ENCODE measurements at places on chromosomes 16 and 17. TPM values are rescaled to one million over a fixed set of nuclear protein-coding genes. Genes with fewer than 3 reads are reported as not detected.
A peak's percentile ranks its signal among the peaks of the same experiment; 100 is the strongest.

The ZFP3 gene
- total RNA-seq = 2.7 TPM

The KAT2A gene
- 42.5 TPM for total RNA-seq

The PLLP gene
- total RNA-seq = 0.47 TPM

The SLC2A4 gene
- not detected for total RNA-seq

The GPRC5C gene
- 0.33 TPM for total RNA-seq

The CD79B gene
- 2.9 TPM for total RNA-seq

The MPP3 gene
- not detected for total RNA-seq

The RAPGEFL1 gene
- total RNA-seq = 9.2 TPM

DNA sequence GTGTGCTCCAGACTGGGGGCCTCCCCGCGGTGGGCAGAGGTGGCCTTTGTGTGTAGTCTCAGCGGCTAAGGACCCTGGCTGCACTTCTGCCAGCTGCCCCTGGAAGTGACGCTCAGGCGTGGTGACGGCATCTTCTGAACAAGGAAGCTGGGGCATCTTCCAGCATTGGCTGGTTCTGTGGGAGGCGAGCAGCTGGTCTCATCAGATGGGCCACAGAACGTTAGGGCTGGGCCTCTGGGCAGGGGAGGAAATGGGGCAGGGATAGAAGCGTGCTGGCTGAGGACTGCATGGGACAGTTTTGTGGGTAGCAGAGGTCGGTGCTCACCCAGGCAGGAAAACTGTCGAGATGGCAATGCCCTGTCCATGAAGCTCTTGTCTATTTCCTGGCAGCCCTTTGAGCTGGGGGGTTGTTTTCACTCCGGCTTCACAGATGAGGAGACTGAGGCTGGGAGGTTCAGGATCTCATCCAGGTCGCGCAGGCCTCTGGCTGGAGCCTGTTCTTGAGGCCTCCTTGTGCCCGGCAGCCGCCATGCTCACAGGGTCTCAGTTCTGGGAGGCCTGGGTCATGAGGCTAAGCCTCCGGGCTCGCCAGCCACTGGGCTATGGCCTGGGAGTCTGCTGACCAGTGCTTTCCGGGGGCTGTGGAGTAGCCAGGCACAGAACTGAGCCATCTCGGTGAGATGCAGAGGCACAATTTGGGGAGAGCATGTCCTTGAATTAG, 16.3 kb downstream of the IRF8 start:
- DNase-seq = no peak

- DNase-seq = no peak
Observed at GRCh38 chr16:69298261-69298660, 12.9 kb upstream of the VPS4A start.

- DNase-seq = no peak
Observed at GRCh38 chr17:48498164-48498850, 32.5 kb downstream of the HOXB1 start.

DNA sequence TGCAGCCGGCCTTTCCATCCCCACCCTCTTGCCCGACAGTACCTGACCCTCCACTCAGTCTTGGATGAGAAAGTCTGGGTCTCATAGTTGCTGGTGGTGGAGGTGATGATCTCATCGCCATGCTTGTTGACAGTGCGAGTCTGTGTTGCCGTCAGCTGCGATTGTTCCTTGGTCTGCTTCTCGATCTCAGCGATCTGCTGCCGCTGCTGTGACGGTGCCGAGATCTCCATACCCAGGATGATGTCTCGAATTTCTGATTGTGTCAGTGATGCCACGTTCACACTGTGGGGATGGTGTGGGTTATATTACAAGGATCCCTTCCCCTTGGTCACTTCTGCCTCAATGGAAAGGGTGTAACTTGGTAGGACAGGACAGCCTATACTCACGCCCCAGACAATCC, 4.1 kb upstream of the RILP start:
- no peak for DNase-seq

DNA sequence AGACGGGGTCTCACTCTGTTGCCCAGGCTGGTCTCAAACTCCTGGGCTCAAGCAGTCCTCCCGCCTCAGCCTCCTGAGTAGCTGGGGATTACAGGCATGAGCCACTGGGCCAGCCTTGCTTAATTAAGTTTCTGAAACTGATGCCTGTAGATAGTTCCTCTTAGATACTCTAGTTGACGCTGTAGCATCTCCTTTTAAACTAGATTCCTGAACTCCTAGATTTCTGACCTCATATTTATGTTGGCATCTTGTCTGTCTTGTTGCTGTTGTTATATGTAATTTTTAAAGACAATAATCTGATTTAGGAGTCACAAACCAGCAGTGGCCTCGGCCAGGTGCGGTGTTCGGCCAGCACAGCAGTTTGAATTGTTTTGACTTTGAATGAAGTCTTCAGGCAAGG, 37.5 kb downstream of the DHRS7B start:
- no peak for DNase-seq

GRCh38 chr16:87657621-87658192, 55.4 kb downstream of the JPH3 start:
- DNase-seq = no peak

- DNase-seq = no peak
Observed at GRCh38 chr16:4935241-4935855, 1.6 kb downstream of the PPL start.

GRCh38 chr17:75845933-75846691, 1.9 kb upstream of the UNC13D start:
- DNase-seq = no peak

GRCh38 chr17:3951003-3951402, 13.2 kb downstream of the ATP2A3 start:
- no peak for DNase-seq

- DNase-seq = no peak
Observed at GRCh38 chr17:13634021-13634420, 32.3 kb upstream of the HS3ST3A1 start.

DNA sequence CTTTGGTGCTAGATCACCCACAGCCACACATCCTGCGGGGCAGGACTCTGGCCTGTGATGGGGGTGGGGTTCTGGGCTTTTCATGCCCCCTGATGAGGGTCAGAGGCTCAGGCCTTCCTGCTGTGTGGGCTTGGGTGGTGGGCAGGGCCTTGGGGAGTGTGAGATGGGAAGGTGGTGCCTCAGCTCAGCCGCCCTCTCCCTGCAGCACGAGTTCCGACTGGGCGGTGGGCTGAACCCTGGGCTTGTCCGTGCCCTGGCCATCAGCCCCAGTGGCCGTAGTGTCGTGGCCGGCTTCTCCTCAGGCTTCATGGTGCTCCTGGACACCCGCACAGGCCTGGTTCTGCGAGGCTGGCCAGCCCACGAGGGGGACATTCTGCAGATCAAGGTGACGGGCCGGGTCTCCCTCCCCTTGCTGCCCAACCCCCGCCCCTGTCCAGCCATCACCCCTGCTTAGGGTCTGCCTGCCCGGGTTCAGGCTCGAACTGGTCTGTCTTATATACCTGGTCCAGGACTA, 6.8 kb upstream of the SERPINF2 start:
- DNase-seq = no peak

DNA sequence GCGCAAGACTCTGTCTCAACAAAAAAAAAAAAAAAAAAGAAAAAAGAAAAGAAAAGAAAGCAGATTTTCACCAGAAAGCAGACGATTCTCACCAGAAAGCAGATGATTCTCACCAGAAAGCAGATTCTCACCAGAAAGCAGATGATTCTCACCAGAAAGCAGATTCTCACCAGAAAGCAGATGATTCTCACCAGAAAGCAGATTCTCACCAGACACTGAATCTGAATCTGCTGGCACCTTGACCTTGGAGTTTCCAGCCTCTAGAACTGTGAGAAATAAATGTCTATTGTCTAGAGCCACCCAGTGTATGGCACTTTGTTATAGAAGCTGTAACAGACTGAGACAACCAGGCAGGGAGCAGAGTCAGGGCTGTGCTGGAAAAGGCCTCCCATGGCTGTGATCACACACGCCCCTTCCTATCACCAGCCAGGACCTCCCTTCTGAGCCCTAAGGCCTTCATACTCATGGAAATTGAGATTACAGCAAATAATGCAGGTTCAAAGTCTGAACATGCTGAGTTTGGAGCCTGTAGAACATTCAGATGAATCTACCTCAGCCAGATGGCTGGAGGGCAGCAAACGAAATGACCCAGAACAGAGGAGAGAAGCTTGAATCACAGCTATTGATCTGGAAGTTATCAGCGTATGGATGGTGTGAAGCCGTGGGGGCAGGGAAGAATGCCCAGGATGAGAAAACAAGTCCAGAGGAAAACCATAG, 309.3 kb downstream of the SLC39A11 start:
- DNase-seq = no peak

DNA sequence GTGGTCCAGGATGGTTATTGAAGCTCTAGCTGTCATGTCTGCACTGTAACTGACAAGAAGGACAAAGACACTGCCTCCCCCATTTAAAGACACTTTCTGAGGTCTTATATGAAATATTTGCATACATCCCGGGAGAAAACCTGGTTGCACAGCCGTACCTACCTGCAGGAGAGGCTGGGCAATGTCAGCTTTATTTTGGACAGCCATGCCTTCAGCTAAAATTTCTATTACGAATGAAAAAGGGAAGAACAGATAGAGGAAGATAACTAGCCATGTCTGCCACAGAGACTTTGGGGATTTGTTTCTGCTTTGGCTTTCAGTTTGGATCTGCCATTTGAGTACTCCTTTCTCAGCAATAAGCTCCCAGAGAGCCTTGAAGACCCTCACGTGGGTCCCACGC, 19.0 kb downstream of the SLC7A6 start:
- no peak for DNase-seq

DNA sequence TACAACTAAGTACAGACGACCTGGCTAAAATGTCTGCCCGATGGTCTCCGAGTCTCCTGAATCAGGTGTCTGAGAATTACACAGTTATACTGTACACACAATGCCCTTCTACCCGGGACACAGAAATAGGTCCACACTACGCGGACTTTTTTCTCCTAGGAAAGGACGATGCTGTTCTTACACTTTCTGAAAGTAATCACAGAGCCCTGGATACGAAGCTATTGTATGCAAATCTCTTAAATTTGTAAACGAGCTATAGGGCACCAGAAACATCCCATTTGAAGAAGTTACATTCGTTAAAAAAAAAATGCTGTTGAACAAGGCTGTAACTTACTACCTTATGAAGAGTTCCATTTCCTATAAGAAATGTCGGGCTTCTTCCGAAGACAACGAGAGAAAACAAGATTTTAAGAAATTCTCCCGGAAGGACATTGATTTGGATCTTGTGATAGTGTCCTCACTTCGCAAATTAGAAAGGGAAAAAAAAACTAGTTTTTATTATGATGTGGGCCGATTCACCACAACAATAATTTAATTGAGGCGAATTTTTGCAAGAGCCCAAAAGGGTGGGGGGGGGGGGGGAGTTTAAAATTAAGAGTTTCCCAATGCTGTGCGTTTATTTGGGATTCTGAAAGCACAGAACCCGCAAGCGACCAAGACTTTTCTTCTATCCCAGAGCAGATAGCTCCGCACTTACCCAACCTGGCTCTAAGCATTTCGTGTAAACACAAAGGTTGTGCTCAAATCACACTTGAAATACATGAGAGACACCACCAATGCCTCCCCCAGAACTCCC, 1.5 kb upstream of the SOX9 start:
- DNase-seq = no peak

DNA sequence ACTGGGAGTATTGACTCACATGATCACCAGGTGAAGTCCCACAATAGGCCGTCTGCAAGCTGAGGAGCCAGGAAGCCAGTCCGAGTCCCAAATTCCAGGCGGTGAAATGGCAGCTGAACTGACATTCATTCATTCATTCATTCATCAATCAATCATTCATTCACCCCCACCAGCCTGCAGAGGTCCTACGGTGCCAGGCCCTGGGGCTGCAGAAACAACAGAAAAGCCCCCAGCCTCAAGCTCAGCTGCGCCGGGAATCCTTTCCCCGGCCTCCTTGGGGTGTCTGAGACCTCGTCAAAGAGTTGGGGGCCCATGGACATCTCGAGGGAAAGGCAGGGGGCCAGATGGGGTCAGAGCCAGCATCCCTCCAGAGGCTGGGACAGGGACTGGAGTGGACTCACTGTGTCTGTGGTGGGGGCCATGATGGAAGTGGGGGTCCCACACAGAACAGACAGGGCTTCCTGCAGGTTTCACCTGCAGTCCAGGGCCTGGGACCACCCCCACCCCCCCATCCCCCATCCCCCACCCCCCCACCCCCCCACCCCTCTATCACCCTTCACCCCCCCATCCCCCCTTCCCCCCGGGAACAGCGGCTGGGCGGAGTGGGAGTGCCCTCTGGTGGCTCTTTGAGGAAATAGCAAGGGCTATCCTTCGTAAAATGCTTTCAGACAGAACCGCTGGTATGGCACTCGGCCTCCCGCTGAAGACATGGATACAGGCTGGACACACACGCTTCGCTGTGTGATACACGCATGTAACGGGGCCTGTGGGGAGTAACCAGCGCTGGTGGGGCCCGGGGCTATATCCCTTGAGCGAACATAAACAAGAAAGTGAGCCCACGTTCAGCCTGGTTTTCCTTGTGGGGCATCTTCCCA, 8.5 kb upstream of the ZC3H18 start:
- DNase-seq = peak; percentile 26

- no peak for DNase-seq
Observed at GRCh38 chr17:32672711-32673110, 185.9 kb downstream of the CDK5R1 start.

GRCh38 chr17:4950075-4950745, 709 bp upstream of the ENO3 start:
- no peak for DNase-seq

- no peak for DNase-seq
Observed at GRCh38 chr16:81740169-81740568, 38.9 kb upstream of the PLCG2 start.

DNA sequence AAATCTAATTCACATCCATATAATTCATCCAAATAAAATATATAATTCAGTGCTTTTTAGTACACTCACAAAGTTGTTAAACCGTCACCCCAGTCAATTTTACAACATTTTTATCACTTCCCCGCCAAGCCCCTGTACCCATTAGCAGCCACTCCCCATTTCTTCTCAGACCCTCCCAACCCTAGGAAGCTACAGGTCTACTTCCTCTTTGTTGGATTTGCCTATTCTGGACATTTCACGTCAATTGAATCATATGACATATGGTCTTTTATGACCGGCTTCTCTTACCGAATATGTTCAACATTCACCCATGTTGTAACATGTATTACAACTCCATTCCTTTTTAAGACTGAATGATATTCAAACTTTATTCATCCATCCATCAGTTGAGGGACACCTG, 19.9 kb upstream of the MLKL start:
- DNase-seq = no peak

DNA sequence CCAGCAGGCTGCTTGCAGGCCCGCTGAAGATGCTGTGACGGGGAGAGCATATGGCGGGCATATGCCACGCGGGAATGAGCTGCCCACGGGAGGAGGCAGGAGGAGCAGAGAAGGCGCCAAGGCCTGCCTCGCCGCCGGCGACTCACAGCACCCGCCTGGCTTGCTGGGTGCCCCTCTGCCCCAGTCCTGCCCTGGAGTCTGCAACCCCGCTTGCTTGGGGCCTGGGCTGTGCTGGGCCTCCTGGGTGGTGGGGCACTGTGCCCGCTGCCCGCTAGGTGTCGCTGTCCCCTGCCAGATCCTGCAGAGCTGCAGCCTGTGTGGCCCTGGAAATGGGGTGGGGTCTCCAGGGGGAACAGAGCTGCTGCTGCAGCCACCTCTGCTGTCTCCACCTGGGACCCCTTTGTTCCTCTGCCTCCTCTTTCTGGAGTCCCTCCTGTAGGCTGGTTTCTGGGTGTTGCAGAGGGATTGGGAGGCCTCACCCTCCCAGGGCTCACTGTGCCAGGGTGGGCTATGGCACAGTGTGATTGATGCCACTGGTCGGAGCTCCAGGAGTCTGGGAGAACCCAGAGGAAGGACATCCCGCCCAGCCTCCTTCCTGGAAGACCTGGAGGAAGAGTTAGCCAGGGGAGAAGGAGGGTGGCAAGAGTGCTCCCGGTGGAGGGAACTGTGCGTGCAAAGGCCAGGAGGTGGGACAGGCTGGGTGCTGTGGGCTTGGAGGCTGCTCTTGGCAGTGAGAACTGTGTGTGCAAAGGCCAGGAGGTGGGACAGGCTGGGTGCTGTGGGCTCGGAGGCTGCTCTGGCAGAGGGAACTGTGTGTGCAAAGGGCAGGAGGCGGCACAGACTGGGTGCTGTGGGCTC, 141.0 kb upstream of the CIBAR2 start:
- DNase-seq = peak; percentile 73

Data from CD8-positive, alpha-beta T cell (primary cell).